ENCODE measurements at places on chromosomes 1 and 21.

- DNase-seq, result no peak
Measured at GRCh38 chr1:237809099-237809498, 81.6 kb downstream of the ZP4 start.

DNA sequence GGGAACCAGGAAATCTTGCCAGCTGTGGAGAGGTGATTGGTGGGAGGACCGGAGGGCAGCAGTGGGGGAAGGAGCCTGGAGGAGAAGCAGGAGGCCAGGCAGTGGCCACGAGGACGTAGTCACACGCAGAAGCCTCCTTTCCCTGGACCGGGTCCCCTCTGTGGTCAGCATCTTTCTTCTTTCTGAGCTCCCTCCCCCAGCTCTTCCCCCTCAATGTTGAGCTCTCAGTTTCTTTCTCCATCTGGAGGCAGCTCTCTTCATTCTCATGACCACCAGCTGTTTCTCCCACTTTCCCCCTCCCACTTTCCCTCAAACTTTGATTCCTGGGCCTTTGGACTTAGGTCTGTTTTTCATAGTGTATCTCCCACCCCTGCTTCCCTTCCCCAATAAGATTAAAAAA is 18.3 kb downstream of the KIRREL1 start:
- no peak for DNase-seq

DNA sequence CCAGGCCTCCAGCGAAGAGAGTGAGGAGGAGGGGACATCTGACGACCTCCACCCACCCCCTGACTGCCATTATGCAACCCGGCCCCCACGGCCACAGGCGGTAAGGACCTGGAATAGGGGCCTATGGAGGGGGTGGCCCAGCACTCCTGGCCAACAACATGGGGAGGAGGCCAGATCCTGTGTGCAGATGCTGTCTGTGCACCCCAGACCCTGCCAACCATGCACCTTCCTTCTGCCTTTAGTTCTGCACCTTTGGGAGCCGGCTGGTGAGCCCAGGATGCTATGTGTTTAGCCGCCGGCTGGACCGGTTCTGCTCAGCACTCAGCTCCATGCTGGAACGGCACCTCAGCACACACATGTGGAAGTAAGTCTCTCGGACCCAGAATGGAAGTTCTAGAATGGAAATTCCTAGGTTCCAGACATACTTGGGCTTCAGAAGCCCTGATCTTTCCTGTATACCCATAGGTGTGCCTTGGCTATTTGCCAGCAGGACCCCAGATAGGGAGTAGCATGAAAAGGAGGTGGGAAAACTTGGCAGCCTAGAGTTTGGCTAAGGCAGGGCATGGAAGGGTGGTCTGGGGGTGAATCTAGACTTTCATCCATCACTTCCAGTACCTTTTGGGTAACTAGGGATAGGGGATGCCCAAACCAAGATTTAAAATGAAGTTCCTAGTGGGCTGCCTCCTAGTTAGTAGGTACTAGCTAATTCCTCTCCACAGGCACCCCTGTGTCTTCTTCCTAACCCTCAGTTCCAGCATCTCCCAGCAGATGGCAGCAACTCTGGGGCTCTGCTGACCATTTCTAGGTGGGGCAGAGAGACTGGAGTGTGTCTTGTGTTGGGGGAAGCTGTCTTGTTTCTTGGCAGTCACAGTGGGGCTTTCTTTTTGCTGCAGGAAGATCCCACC is 3.6 kb upstream of the CYB561D1 start:
- DNase-seq, result no peak

DNA sequence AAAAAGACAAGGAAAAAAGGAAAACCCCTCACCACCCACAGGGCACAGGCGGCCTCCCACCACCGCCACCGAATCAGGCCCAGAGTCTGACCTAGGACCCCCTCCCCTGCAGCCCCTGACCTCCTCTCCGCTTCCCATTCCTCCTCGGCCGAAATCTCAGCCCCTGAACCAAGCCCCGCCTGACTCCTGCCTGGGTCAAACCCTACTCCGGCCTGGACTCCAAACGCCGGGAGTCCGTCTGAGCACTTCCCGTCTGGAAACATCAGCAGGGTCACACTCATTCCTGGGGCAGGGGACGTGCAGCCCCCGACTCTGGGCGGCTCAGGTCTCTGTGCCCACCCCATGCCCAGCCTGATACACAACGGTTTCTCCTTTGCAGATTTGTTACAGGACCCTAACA is 26.4 kb upstream of the SUMO3 start:
- no peak for DNase-seq

- no peak for DNase-seq
Measured at GRCh38 chr1:64933296-64934070, 32.9 kb downstream of the JAK1 start.

DNA sequence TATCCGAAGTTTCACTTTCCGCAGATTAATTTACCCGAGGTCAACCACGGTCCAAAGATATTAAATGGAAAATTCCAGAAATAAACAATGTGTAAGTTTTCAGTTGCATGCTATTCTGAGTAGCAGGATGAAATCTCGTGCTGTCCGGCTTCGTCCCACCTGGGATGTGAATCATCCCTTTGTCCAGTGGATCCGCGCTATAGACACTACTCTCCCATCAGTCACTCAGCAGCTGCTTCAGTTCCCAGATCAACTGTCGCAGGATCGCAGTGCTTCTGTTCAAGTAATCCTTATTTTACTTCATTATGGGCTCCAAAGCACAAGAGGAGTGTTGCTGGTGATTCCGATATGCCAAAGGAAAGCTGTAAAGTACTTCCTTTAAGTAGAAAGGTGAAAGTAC is 8.3 kb upstream of the LRP8 start:
- DNase-seq, result no peak

- no peak for DNase-seq
Measured at GRCh38 chr1:174519844-174520243, 72.1 kb downstream of the GPR52 start.

GRCh38 chr1:219362702-219363101 is 189.0 kb downstream of the LYPLAL1 start:
- DNase-seq, result no peak

- DNase-seq, result no peak
Measured at GRCh38 chr1:192691041-192691440, 55.1 kb downstream of the RGS13 start.

DNA sequence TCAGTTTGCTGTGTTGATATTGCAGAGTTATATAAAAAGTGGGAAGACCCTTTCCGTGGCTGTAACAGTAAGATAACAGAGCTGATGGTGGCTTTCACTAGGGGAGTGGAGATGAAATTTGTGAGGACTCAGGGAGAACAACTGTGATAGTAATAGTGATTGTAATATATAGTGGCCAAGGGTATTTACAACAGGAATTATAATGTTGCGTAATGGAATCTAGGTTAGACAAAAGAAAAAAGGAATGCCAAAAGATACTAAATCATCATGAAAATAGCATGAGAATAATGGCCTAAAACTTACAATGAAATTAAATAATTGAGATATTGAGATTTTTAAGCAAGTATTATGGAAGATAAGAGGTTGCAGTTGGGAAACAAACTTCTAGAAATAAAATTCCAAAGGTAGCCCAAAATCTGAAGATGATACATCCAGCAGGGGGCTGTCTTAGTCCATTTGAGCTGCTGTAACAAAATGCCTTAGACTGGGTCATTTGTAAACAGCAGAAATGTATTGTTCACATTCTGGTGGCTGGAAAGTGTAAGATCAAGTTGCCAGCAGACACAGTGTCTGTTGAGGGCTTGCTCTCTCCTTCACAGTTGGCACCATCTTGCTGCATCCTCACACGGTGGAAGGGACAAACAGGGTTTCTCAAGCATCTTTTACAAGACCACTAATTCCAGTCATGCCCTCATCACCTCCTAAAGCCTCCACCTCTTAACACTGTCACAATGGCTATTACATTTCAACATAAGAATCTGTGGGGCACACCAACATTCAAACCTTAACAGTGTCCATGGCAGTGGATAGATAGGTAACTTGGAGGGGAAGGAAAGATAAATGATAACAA is 711.2 kb downstream of the MRPL39 start:
- no peak for DNase-seq

DNA sequence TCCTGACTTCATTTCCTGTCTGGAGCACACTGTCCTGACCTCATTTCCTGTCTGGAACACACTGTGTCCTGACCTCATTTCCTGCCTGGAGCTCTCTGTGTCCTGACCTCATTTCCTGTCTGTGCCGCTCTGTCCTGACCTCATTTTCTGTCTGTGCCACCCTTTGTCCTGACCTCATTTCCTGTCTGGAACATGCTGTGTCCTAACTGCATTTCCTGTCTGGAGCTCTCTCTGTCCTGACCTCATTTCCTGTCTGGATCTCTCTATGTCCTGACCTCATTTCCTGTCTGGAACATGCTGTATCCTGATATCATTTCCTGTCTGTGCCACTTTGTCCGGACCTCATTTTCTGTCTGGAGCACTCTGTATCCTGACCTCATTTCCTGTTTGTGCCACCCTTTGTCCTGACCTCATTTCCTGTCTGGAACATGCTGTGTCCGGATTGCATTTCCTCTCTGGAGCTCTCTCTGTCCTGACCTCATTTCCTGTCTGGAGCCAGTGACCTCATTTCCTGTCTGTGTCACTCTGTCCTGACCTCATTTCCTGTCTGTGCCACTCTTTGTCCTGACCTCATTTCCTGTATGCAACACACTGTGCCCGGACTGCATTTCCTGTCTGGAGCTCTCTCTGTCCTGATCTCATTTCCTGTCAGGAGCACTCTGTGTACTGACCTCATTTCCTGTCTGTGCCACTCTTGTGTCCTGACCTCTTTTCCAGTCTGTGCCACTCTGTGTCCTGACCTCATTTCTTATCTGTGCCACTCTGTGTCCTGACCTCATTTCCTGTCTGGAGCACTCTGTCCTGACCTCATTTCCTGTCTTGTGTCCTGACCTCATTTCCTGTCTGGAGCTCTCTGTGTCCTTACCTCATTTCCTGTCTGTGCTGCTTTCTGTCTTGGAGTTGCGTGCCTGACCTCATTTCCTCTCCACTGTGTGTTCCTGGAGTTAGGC is 27.6 kb downstream of the SKI start:
- DNase-seq, result no peak

- DNase-seq, result no peak
Measured at GRCh38 chr1:224673141-224673540, 57.0 kb downstream of the CNIH3 start.

- no peak for DNase-seq
Measured at GRCh38 chr1:4702932-4703331, 48.5 kb downstream of the AJAP1 start.

- no peak for DNase-seq
Measured at GRCh38 chr21:33063375-33063883, 6.5 kb upstream of the OLIG1 start.

- no peak for DNase-seq
Measured at GRCh38 chr21:26935977-26936376, 30.9 kb downstream of the ADAMTS5 start.

DNA sequence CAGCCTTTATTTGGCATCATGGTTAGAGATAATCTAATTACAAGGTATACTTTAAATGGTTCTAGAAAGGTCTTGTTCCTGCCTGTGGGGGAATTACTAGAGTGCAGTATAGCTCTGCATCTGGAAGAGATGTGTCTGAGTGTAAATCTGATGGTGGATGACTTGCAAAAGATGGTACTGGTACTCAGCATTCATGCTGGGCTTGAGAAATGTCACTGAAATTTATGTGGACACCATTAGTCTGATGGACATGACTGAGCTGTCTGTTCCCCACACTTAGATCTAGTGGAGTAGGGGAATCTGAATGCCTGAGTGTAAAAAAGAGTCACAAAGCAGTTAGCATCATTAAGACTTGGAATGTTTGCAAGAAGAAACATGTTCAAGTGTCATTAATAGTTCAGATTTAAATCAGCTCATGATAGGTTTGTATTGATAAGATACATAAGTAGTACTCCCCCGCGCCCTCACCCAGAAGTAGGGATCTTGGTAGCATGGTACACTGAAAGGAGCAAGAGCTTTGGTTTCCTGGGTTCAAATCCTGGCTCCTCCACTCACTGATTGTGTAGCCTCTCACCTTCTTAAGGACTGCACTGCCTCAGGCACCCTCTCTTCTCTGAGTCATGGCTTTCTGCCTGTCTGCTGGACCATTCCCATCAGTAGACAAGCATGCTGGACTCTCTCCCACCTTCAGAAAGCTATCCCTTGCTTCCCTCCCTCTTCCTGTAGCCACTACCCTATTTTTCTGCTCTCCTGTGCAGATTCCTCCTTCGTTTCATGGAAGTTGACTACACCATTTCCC is 292.9 kb downstream of the NFIA start:
- DNase-seq, result no peak

GRCh38 chr1:207831517-207832327 is 79.2 kb downstream of the CD34 start:
- DNase-seq, result no peak

DNA sequence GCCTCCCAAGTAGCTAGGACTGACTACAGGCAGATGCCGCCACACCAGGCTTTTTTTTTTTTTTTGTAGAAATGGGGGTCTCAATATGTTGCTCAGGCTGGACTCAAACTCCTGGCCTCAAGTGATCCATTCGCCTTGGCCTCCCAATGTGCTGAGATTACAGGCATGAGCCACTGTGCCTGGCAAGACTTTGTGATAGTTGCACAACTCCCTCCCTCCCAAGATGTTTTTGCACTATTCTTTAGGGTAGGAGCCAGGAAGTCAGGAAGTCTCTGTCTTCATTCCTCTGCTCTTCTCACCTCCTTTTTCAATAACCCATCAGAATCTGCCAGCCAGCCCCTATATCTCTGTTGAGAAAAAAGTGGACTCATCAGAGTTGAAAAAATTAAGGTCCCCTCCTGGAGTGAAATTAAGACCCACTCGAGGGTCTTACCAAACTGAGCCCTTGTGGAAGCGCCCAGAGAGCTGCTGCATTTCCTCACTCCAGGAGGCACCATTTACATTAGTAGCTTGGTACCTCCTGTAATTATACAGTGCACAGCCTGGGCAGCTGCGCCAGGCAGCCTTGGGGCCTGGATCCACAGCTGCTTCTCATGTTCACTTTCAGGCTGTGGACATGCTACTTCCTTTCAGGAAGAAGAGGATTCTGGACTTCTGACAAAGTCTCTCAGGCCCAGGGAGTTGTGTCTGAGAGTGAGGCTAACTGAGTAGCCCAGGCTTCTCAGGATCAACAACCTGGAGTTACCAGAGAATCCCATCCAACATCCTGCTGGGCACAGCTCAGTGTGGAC is 24.0 kb downstream of the TCEA3 start:
- DNase-seq, result no peak

DNA sequence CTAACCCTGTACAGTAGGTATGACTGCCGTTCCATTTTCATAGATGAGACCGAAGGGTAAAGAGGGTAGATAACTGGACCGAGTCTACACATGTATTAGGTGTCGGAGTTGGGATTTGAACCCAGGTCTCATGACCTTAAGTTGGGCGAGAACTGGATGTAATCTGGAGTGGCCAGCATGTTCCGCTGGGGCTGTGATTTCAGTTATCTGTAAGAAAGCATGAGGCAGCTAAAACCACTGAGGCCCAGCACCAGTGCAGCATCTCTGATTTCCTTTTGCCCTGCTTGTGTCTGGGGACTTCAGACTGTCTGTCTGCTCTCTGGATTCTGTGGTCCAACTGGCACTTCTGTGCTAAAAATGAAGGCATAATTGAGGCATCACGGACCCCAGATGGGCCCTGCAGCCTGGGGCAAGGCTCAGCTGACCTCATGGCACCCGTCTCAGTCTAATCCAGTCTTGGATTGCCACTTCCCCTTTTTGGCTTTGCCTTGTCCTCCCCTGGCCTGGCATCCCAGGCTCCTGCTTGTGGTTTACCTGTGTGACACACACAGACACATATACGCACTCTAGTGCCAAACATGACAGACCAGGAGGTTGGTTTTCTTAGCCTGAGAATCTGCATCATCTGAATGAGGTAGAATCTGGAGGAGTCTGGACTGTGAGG is 180.2 kb downstream of the KIF26B start:
- DNase-seq, result no peak

Measured in cortex of kidney (tissue), 1 donor.